Cortex of kidney (tissue), 1 donor: ENCODE measurements at places on chromosomes 12 and 14.

DNA sequence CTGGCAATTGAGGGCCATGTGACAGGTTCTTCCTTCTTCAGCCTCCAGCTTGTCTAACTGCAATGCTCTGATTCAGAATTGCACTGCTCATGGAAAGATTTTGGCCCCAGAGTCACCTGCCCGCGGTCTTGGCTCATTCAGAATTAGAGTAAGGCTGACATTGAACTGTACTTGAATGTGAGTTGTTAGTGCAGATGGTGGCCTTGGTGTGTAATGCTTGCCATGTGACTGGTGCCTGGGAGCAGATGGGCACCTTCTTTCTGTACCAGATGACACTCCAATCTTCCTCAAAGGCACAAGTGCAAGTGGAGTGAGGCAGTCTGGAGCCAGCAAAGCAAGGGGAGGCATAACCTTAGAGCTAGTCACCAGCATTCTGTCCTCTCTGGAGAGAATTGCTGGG is 36.5 kb upstream of the ANO4 start:
- no peak for DNase-seq

DNA sequence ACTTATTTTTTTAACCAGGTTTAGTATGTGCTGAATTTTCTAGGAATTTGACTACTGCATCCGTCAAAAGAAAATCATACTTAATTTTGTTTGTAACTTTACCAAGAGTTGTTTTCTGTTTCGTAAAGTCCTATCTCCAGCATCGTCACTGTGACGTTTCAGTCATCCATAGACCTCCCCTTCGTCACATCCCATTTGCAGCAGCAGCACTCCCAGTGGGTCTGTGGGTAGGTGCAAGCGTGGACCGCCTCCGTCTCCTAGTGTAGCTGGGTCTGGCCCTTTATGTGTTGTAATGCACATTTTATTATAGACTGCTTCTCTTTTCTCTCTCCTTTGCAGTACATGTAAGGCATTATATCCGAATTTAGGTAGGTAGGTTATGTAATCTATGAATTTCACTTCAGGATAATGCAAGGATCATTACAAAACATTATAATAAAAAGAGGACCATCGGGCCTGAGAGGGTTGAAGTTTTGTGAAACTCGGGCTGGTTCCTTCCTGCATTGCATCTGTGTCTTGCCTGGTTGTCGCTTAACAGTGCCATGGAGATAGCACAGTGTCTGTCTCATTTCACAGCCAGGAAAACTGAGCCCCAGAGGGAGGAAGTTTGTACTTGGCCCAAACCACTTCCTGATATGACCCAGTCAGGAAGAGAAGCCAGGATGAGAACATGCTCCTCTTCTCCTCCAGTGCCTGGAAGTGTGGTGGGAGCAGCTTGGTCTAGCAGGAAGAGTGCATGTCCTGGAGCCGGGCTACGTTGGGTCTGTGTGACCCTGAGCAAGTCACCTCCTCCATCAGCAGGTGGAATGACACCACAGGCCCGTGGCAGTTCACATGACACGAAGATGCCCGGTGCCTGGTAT is 41.3 kb downstream of the EVL start:
- DNase-seq, result no peak

- DNase-seq, result no peak
Measured at GRCh38 chr14:53741479-53742232, 215.0 kb downstream of the BMP4 start.

DNA sequence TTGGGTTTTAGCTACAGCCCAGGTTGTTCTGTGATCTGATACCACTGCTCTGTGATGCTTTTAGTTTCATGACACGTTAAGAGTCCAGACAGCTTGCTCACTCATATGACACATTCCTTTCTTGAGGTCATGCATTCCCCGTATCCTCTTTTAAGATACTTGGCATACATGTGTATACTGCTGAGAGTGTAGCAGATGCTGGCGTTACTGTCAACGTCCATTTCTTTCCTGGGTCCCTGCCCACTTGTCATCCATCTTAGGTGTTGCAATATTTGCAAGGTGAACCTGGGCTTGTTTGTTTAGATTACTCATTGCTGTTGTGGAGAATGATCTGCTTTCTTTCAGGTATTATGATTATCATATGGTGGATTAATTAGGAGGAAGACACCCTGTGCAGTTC is 9.1 kb upstream of the EMP1 start:
- no peak for DNase-seq

DNA sequence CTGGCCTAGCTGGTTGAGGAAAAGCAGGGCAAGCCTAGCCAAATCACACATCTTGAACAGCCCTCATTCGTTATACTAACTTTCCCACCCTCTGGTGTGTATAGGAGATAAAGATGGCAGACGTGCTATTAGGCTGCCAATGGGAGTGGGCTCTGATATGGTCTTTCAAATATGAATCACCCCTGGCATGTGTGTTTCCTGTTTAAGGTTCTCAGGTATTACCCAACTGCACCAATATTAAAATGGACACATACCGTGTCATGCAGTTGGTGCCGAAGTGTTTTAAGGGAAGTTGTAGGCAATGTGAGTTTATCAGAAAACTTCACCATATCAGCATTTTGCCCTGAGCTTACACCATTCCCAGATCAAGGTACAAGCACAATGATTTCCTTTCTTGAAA is 33.4 kb downstream of the CHST11 start:
- no peak for DNase-seq

DNA sequence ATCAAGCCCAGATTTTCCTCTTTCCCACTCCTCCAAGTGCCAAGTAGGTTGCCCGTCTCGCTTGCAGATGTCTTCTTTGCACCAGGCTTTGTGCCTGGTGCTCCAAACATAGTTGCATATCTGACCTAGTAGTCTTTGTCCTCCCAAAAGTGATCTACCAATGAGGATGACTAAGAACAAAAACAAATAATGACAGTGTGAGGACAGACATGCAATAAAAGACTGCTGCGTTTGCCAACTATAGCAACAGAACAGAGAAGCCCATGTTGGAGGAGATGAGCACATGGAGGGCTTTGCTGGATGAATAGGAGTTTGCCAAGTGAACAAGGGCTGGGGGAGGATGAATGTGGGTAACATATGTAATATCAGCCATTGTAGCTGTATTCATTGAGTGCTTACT is 15.6 kb downstream of the DTX1 start:
- DNase-seq, result no peak

- DNase-seq, result no peak
Measured at GRCh38 chr12:106910202-106910601, 45.5 kb upstream of the TMEM263 start.

- DNase-seq, result no peak
Measured at GRCh38 chr12:130977046-130977742, 23.5 kb downstream of the ADGRD1 start.

- no peak for DNase-seq
Measured at GRCh38 chr14:87748558-87748957, 244.4 kb downstream of the GALC start.

GRCh38 chr12:30257618-30258017 is 438.1 kb downstream of the IPO8 start:
- DNase-seq, result no peak

DNA sequence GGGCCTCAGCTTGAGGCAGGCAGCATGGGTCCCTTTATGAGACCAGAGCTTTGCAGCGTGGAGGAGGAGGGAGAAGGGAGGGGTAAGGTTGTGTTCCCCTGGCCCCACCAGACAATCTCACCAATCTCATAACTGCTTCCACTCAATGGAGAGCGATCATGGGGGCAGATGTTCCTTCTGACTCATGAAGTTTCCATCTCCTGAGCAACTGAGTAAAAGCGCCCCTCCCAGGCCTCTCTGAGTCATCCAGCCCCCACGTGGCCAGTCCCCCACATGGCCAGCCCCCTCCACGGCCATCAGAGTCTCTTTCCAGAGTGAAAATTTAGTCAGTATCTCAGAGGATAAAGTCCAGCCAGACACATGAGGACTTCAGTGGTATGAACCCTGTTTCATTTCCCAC is 39.2 kb upstream of the PLXNC1 start:
- DNase-seq, result no peak

DNA sequence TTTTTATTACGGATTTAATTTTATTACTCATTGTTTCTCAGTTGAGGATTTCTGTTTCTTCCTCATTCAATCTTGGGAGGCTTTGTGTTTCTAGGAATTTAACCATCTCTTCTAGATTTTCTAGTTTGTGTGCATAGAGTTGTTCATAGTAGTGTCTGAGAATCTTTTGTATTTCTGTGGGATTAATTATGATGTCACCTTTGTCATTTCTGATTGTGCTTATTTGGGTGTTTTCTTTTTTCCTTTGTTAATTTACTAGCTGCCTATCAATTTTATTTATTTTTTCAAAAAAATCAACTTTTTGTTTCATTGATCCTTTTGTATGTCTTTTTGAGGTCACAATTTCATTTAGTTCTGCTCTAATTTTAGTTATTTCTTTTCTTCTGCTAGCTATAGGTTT is 75.9 kb downstream of the IFNG-AS1 start:
- no peak for DNase-seq

GRCh38 chr14:50040401-50040775 is 76.0 kb downstream of the VCPKMT start:
- DNase-seq, result no peak

DNA sequence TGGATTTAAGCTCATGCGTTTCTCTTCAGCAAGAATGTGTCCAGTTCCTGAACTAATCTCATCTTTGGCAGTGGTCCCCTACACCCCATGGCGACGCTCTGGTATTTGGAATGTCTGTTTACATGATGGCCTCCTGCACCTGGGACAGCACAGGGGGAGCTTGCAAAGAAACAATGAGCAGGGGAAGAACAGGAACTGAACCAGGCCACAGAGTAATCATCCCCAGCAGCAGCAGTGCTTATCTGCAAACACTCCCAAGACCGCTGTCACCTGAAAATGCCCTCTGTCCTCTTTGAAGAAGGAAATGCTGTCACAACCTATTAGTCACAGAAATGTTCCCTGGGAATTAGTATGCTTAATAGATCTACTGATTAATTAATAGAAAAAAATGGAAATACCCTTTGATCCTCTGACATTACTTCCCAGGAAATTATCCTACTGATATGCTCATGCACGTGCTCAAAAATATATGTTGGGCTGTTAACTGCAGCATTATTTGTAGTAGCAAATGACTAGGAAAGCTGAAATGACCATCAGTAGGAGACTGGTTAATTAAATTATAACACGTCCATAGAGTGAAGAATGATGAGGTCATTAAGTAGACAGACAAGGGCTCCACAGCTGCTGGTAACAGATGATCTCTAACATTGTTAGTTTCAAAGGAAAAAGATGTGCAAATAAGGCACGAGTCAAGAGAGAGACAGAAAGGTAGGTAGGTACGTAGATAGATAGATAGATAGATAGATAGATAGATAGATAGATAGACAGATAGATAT is 279.3 kb upstream of the FLRT2 start:
- DNase-seq, result no peak

DNA sequence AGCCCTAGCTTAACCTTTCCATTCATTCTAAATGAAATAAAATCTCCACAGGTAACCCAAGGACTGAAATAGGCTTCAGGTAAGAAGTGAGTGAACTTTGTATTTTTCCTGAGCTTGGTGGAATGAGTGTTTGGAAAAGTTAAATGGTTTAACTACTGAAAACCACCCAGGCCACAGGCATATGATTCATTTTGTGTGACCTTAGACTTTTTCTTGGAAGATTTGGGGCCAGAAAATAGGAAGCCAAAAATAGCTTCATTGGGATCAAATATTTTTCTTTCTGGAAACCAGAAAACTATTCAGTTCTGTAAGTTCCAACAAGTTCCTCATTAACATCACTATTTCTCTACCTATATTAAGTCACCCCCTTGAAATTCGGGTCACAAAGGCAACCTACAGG is 212.6 kb downstream of the PCNX1 start:
- DNase-seq, result no peak

DNA sequence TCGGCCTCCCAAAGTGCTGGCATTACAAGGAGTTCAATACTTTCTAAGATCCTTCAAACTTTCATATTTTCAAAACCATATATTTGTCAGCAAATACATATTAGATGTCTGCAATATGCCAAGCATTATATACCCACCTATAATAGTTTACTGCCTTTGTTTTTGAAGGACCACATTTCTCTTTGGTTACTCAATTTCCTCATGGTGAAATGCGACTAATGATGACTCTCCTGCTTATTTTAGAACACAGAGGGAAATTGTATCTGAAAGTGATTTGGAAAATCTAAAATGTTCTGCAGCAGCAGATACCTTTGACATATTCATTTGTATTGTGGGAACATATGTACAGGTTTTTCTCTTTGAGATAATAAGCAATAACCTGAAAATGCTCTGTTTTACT is 2.7 kb upstream of the CNTN1 start:
- DNase-seq, result no peak

DNA sequence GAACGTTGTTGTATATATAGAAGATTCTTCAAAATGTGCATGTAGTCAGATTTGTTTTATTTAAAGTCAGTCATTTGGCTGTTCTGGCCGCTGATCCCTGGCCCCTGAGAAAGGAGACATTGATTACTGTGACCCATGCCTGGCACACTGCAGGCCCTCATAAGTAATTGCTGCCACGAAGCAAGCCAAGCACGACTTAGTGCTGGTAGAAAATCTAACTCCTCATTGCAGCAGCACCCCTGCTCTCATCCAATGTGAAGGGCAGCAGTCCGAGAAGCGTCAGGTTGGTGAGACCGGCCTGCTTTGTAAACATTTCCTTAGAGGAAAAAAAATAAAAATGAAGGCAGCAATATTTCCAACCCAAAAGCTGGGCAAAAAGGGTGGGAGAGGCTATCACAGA is 22.8 kb upstream of the TMTC2 start:
- DNase-seq, result no peak

- no peak for DNase-seq
Measured at GRCh38 chr14:105525861-105526775, at the start of gene TMEM121. Gene TMEM121, plus strand, starts transcription at chr14:105526583. Its CDS starts 2,252 bp downstream, at chr14:105528835.

DNA sequence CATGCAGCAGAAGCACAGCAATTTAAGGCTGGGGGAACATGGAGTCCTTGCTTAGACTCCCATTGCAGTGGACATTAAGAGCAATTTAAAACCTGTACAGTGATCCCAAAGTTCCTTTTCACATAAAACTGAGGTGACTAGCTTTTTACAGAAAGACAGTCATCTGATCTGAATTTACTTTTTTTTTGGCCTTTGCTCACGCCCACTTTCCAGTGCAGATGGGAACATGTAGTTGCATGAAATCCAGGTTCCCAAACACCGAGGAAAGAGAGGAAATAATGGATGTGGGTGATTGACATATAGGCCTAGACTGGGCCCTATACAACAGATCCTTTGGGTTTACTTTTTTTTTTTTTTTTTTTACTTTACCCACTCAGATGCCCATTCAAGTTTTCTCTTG is 126.4 kb upstream of the PTPRB start:
- DNase-seq, result no peak

DNA sequence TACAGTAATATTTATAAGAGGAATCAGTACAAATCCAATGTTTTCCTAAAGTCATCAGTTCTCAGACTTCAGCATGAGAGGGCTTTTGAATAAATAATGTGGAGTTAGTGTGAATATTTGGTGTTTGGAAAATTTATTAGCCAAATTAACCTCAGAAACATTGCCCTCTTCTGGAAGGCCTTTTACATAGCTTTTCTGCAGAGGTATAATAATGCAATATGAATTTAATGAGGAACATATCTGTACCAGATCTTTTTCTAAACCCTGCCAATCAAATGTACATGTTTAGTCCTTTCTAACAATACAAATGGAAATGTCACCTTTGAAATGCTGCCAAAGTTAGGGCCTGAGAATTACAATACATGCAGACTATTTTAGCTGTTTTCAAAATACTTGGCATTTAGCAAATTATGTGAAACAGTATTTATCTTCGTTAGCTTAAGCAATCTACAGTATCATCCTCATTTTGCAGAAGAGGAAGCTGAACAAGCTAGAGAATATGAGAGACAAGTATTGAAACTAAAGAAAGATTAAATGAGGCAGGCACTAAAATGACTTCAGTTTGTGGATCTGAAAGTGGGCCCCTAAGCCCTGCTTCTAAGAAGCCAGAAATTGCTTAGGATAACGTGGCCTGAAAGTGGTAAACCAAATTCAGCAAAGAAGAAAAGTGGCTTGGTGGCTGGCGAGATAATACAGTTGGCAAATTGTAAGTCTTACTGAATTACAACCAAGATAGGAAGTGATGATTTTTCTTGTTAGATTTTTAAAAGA is 60.4 kb upstream of the MANSC4 start:
- no peak for DNase-seq
